ENCODE measurements at places on chromosomes 2 and 18. TPM values are rescaled to one million over a fixed set of nuclear protein-coding genes. Genes with fewer than 3 reads are reported as not detected.
A peak's percentile ranks its signal among the peaks of the same experiment; 100 is the strongest.

DNA sequence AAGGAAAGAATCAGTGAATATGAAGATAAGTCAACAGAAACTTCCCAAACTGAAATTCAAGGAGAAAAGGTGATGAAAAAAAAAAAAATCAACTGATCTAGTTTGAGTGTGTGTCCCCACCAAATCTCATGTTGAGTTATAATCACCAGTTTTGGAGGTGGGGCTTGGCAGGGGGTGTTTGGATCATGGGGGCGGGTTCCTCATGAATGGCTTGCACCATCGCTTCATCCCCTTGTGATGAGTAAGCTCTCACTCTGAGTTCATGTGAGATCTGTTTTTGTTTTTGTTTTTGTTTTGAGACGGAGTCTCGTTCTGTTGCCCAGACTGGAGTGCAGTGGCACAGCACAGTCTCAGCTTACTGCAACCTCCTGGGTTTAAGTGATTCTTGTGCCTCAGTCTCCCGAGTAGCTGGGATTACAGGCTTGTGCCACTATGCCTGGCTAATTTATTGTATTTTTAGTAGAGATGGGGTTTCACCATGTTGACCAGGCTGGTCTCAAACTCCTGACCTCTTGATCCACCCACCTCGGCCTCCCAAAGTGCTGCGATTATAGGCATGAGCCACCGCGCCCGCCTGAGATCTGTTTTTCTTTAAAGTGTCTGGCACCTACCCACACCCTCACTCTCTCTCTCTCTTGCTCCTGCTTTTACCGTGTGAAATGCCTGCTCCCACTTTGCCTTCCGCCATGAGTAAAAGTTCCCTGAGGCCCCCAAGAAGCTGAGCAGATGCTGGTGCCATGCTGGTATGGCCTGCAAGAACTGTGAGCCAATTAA is 4.0 kb upstream of the SLC66A2 start:
- DNase-seq: no peak

The ASB18 gene
- total RNA-seq: not detected

The KLHL30 gene
- total RNA-seq: 1.8 TPM

GRCh38 chr2:178484245-178485041 is 4.2 kb downstream of the PLEKHA3 start:
- no peak for DNase-seq

GRCh38 chr2:152061383-152061782 is 37.5 kb downstream of the CACNB4 start:
- DNase-seq: no peak

GRCh38 chr18:54086046-54086802 is 138.2 kb downstream of the MBD2 start:
- DNase-seq: no peak

GRCh38 chr18:28691496-28691840 is 514.5 kb upstream of the CDH2 start:
- DNase-seq: no peak

DNA sequence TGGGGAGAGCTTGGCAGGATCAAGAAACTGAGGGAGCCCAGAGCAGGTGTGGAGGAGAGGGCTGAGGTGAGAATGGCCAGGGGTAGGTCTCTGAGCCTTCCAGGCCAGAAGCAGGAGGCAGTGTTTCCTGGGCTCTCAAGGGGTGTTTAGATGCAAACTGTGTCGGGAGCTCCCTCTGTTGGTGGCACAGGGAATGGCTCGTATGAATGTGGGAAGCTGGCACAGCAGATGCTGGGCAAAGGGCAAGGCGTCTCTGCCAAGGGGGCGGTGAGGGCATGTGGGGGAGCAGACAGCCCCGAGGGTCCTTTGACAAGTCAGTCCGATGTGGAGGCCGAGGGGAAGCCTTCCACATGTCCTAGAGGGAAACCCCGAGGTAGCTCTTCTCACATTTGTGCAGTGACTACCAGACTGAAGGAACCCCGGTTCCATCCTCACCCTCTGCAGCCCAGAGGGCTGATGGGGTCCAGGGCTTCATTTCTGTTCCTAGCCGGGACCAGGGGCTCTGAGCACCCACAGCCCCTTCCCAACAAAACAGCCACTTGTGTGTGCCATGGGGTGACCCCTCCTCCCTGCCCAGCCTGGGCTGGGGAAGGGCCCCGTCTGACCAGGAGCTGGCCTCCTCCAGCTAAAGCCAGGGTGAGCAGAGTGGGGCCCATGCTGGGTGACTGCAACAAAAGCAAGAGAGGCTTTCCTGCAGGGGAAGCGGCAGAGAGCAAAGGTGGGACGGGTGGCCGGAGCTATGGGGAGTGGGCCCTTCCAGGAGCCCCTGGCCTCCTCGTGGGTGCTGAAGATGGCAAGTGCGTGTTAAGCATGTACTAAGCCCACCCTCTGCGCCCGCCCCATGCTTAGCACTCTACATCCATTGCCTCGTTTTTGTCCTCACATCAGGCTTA is 103.4 kb downstream of the SEPTIN10 start:
- DNase-seq: peak; percentile 45

The SP140L gene
- 16.8 TPM for total RNA-seq

- DNase-seq: no peak
These were observed 155.4 kb upstream of the VRK2 start for GRCh38 chr2:57891086-57891712.

The GKN1 gene
- not detected for total RNA-seq

- DNase-seq: no peak
These were observed 37.0 kb upstream of the NOSTRIN start for GRCh38 chr2:168765401-168765800.

The RAPGEF4 gene
- total RNA-seq: 22.9 TPM

DNA sequence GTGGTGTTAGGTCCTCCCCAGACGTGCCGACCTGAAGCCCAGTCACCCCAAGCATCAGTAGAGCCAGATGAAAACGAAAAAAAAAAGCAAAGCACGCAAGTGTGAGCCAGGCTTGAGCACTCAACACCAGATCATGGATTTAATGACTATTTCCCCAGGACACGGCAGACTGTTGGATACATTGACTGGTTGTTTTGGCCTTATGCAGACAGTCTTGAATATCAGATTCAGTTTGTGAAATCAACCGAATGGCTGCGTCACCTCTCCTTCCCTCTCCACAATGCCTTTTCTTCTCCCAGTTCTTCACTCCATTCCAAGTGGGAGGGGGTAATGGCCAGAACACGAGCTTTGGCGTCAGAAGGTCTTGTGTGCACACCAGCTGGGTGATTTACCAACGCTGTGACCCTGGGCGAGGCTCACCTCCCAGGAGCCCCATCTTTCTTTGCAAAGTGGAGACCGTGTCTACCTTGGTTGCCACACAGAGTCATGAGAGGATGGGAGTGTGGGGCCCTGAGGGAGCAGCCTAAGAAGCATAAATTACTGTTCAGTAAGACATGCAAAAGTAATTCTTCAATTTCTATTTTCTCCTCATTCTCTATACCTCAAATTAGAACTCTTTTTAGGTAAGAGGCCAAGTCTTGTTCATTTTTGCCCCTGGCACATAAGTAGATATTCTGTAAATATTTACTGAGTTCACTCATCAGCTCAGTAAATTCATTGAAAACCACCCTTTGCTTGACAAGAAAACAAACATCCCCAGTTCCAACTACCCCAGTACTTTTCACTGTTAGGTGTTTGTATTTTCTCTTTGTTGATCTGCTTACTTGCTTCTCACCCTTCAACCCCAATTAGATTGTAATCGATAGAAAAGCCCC is 181.1 kb upstream of the COPS8 start:
- no peak for DNase-seq

The CD8B gene
- not detected for total RNA-seq

The YES1 gene
- 70.2 TPM for total RNA-seq

- DNase-seq: no peak
These were observed 100.5 kb downstream of the TPGS2 start for GRCh38 chr18:36728345-36728744.

The RSAD2 gene
- 11.1 TPM for total RNA-seq

DNA sequence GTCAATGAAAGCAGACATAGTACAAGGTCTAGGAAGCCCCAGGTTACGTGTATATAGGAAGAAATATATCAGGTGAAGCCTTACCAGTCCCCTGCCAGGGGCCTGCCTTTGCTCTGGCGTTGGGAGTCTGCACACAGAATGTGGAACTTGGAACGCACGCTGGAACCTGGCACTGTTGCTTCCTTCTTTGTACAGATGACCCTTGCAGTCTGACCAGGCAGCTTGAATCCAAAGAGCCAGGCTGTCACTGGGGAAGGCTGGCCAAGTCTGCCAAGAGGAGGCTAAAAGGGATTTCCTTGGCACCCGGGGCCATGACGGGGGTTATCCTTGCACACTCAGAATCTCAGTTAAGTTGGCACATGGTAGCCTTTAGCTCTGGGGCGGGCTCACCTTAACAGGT is 39.5 kb downstream of the TMEM247 start:
- no peak for DNase-seq

DNA sequence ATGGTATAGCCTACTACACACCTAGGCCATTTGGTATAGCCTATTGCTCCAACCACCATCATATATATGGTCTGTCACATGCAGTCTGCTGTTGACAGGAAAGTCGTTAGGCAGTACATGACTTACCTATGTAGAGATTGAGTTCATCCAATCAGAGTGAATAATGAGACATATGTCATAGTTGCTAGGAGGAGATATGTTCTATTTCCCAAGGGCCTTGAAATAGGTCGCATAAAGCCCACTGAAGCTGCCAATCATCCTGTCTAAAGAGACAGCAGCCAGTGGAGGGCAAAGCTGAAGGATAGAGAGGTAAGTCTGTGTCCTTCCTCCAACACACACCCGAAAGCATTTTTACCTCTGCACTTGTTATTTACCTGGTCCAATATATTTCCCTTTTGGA is 263.4 kb downstream of the PTPRM start:
- no peak for DNase-seq

The RFTN2 gene
- 37.4 TPM for total RNA-seq

DNA sequence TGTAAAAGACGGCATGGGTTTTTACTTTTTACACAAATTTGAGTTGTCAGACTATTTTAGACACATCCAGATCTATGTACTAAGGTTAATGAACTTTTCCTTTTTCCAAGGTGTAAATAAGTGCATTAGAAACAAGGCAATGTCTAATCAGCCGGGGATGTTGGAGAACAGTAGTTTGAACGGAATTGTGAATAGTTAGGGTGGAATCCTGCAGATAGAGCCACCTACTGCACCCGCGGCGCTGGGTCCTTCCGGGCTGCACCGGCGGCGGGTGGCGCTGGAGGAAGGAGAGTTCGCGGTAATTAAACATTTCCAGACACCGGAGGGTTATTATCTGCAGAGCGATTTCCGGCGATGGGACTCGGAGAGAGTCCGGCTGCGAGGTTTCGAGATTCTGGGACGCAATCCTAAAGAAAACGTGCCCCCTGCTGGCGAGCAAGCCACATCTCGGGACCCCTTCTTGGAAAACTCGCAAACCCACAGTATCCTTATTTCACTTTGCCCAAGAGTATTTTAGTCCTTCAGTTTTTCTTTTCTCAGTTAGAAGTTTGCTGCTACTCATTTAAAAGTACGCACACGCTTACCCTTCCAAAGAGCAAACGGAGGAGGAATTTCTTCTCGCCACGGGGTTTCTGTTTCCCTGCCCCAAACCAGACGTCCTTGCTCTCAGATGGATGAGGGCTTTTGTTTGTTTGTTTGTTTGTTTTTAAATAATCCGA is 4.5 kb upstream of the OSR1 start:
- DNase-seq: peak; percentile 81

The CPS1 gene
- 1.3 TPM for total RNA-seq

The RFX8 gene
- total RNA-seq: 0.69 TPM

The AP1S3 gene
- total RNA-seq: 10.0 TPM

DNA sequence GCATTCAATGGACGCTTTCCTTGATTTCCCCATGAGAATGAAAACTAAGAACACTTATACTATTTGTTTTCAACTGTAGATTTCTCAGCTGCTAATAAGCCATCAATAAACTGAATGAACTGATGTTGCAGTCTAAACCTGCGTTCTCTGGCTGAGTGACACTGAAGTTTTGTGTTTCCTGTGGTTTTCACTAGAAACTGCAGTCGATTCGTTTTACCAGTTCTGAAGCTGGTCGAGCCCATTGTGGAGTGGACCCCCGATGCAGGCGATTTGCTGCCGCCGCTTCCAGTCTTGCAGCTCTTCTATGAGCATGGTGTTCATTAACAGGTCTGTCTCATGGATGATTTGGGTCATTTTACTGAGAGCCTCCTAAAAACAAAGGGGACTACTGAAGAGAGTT is 50.6 kb upstream of the STAT1 start:
- no peak for DNase-seq

The TGOLN2 gene
- 58.7 TPM for total RNA-seq

Data from urinary bladder (tissue), 4 donors.